Stimulated activated CD4-positive, alpha-beta T cell treated with anti-CD3 and anti-CD28 coated beads, Interleukin-15, amount 100 ng/mL, for 1 hour (primary cell): ENCODE measurements at places on chromosomes 5 and 9.

DNA sequence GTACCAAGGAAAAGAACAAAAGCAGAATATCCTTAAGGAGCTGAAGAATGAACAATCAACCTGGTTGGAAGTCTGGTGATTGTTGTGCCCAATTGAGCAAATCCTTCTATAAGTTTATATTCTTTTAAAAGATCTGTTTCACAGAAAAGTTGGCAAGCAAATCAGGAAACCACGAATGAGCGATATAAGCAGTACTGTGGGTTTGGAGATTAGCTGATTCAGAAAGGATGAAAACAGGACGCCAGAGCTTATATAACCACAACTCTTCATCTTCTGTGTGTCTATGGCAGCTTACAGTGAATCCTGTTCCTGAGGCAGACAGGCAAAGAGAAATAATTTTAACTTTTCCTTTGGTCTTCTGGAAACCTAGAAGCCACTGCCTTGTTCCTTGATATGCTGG, 61.7 kb downstream of the SLC38A9 start:
- no peak for DNase-seq

DNA sequence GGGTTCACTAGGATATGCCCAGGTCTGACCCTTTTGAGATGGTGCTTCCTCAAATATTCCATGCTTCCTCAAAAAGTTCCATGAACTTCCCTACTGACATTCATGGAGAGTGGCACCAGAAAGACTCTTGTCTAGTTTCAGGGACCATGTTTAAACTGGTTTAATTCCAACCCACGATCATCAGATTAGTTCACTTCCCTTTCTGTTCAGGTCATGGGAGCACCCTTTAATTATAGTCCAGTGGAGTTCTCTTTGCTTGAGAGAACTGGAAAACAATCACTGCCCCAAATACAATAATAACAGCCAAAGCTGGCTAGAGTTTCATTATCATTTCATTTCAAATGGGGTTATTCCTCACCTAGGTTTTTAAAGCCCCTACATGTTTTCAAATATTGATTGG, 9.7 kb upstream of the ERBIN start:
- no peak for DNase-seq

DNA sequence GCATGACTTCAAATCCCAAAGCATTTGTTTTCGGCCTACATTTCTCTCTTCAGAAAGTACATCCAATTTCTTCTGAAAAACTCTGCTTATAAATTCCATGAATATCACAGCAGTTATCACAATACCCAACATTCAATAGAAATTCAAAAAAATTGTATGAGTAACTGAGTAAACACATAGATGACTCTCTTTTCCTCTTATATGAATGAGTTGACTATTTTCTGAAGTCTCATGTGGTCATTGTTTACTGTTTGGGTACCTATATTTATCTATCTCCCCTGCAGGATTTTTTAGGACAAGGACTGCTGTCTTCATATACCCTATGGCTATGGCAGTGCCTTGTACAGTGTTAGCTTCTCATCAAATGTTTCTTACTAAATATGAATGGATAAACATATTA, 157.1 kb downstream of the HTR1A start:
- no peak for DNase-seq

DNA sequence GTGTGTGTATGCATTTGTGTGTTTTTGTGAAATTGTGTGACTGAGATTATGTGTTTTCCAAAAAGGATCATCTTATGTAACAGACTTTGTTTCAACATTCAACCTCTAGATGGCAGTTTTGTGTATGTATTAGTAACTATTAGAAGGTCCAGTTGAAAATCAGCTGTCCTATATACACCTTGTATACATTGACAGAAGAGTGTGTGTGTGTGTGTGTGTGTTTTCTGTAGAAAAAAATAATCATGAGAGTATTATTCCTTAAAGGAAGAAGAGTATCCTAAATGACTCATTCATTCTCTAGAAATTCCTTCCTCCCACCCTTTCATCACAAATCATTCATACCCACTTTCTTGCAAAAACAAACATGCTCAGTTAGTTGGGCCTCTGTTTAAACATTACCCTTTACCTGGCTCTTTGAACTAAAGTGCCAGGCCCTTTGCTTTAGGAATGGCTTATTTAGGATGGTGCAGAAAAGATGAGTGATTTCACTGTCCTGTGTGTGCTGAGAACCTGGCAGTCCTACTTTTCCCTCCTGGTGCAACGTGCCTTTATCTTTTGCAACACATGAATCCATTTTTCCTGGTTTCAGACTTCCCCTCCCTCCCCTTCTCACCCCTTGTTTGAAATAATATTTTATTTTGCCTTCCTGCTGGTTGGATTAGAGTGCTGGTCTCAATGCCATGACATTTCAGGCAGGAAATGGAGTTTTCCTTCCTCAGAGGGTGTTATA, 152.2 kb downstream of the ARHGAP26 start:
- no peak for DNase-seq

- DNase-seq: no peak
Measured at GRCh38 chr9:118222375-118222774, 518.2 kb downstream of the TLR4 start.

DNA sequence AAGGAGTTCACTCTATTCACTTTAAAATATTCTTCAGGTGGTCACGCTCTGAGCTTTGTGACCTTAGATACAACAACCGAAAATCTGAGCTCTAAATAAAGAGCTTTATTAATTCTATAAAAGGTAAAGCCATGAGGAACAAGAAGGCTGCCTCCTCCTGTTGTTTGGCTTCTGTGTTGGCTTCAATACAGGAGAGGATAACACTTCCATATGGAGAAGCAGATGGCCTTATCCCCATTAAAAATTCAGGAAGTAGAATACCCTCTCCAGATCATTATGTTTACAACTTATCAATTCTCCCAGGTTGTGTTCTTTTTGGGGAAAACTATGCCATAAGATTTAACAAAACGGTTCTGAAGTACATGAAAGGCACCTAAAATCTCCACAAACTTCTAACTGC, 128.4 kb downstream of the TTC39B start:
- no peak for DNase-seq

DNA sequence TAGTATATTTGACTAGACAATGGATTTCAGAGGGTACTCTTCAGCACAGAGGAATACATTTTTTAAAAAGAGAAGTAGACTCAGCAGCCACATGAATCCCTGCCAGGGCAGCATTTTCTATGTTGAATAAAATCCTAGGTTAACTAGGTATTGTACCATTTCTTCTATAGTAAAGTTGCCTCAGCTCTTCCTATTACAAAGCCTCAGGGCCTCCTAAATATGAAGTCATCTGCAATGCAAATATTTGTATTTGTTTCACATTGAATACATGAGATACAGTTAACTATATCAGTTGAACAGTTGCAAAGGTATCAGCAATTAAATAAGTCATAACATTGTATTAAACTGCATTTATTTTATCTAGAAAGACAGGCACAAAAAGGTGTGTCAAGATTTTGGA, 59.5 kb downstream of the NUDT12 start:
- no peak for DNase-seq

DNA sequence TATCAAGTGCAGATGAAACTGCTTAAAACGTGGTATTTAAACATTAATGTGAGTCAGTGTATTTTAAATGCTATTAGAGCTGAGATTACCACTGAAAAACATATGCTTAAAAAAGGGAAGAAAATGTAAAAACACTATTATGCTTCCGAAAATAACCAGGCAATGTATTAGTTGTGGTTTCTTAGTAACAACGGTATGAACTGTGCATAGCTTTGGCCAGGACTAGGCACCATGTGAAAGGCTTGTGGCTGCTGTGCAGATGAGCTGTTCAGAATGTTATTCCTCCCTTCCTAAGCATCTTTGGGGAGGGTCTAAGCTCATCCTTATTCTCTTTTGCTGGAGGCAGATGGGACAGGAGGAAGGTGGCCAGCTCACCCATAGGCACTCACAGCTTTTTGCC, 84.9 kb downstream of the NTRK2 start:
- no peak for DNase-seq

DNA sequence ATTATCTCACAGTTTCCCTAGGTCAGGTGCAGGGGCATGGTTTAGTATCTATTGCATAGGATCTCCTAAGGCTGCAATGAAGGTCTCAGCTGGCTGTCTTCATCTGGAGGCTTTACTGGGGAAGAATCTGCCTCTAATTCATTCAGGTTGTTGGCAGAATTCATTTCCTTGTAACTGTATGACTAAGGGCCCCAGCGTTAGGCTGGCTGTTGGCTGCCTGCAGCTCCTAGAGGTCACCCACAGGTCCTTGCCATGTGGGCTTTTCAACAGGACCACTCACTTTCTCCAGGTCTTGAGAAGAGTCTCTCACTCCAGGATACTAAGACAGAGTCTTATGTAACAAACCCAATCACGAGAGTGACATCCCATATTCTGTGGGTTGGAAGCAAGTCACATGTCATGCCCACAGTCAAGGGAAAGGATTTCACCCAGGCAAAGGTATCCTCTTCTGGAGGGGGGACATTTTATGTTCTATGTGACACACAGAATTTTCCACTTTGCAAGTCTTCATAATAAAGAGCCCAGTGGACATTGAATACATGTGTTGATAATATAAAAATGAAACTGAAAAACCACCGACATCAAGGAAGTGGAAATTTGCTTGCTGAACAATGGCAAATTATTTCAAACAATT, 38.2 kb downstream of the HMHB1 start:
- DNase-seq: no peak

DNA sequence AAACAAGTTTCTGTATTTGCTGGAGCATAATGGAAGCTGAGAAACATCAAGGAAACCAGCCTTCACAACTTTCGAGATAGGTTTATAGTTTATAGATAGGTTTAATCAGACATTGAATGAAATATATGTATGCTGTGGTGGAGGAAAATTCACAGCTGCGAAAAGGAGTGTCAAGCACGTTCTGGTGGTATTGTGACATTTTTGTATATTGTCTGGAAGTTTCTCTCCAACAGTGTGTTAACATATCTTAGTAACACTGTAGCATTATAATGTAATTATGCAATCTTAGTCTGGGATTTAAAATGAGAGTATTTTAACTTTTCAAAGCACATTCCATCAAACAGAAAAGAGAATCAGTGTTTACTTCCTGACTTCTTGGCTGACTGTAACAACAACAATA, 50.0 kb downstream of the FCHO2 start:
- DNase-seq: no peak

DNA sequence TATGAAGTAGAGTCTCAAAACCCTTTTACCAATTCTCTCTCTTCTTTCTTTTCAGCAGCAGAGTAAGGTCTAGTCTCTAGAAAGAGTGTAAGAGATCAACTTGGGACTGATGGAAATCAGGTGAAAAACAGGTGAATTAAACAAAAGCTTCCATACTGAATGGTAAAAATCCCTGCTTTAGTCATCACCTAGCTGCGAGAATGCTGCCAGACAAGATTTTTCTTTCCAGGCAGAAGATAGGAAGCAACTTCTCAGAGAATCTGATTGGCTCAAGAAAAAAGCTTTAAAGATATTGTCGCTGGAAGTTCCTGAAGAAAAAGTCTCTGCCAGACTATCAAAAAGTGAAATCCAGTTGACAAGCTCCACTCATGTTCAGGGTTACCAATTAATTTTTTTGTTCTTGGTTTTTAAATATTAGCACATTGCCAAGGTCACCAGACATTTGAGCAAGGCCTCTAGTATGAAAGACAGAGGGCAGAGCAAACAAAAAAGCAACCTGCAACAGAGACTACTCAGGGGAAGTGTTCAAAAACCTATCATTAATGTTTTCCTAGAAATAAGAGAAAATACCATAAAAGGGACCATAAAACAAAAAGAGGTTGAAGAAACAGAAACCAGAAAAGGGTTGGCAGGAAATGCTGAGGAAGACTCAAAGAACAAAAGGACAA, 9.3 kb downstream of the CDO1 start:
- DNase-seq: no peak

DNA sequence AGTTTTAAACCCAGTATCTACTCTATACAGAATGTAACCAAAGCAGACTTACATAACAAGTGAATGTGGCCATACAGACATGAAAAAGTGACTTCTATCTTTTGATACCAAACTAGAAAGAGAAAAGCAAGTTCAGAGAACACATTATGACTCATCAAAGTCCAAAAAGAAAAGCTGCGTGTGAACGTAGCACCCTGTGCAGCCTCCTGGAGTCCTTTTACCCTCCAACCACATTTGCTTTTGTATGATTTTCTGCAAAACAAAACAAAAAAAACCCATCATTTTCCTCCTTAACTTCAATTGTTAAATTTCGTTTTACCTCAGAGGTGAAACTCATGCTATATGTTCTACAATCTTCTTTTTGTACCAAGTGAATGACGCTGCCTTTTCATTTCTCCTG, 2.8 kb upstream of the SMARCA2 start:
- no peak for DNase-seq

DNA sequence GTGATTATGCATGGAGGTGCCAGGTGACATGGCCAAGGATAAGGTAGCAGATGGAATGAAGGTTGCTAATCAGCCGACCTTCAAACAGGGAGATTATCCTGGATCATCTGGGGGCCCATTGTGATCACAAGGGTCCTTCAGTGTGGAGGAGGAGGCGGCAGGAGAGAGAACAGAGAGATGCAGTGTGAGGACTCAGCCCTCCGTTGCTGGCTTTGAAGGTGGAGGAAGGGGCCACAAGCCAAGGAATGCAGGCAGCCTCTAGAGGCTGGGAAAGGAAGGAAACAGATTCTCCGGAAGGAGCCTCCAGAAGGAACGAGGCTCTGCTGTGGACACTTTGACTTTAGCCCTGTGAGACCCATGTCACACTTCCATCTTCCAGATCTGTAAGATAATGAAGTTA, 27.4 kb upstream of the EEIG1 start:
- DNase-seq: no peak

- no peak for DNase-seq
Measured at GRCh38 chr9:31612336-31613030, 772.0 kb upstream of the ACO1 start.

GRCh38 chr9:113721856-113722255, 154.3 kb upstream of the ZNF618 start:
- no peak for DNase-seq

GRCh38 chr5:159051421-159052282, 48.1 kb downstream of the EBF1 start:
- DNase-seq: no peak
